CD4-positive, CD25-positive, alpha-beta regulatory T cell (primary cell): ENCODE measurements at places on chromosomes 13 and 19.
A peak's percentile ranks its signal among the peaks of the same experiment; 100 is the strongest.

DNA sequence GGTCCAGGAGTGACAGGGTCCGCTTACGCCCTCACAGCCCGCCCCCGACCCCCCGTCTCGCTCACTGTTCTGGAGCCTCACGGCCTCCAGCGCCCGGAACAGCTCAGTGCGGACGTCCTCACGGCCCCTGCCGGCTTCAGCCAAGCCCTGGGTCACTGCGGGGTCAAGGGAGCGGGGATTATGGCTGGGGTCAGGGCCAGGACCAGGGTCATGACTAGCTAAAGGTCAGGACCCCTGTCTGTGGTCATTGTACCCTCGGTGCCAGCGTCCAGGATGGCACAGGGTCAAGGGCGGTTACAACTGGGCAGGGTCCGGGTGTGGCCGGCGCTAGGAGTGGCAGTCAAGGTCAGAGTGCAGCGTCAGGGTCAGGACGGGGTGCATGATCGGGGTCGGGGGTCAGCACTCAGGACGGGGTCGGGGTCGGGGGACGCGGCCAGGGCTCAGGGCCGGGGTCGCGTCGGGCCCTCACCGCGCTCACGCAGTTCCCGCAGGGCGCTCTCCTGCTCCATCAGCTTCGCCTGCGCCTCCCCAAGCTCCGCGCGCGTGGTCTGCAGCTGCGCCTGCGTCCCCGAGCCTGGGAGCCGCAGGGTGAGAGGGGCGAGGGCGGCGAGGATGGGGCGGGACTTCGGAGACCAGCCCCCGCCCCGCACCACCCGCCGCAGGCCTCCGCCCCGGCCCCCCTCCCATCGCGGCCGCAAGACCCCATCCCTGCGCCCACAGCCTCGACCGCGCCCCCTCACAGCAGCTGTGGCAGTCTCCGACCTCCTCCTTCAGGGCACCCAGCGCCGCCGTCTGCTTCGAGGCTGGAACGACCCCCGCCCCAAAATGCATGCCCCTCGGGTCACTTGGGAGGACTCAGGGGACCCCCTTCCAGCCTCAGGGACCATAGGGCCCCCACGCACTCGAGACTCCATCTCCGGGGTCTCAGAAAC lies 1.4 kb downstream of the CLEC4G start:
- DNase-seq = no peak

GRCh38 chr13:46521921-46522747 lies 30.8 kb upstream of the LRCH1 start:
- no peak for DNase-seq

DNA sequence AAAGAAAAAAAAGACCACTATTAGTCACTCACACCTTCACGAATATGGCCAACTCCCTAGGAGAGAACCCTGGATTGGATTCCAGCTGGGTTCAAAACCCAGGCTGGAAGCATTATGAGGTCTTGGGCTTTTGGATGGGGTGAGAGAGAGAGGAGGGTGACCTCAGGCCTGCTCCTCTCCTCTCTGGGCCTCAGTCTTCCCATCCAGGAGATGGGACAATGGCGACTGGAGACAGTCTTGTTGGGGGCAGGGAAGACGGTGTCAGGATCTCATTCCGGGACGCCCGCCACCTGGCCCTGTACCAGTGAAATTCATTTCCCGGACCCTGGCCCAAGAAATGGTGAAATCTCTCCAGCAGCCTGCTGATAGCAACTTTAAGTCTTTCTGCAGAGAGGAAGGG lies 26.3 kb downstream of the TINCR start:
- DNase-seq = no peak

DNA sequence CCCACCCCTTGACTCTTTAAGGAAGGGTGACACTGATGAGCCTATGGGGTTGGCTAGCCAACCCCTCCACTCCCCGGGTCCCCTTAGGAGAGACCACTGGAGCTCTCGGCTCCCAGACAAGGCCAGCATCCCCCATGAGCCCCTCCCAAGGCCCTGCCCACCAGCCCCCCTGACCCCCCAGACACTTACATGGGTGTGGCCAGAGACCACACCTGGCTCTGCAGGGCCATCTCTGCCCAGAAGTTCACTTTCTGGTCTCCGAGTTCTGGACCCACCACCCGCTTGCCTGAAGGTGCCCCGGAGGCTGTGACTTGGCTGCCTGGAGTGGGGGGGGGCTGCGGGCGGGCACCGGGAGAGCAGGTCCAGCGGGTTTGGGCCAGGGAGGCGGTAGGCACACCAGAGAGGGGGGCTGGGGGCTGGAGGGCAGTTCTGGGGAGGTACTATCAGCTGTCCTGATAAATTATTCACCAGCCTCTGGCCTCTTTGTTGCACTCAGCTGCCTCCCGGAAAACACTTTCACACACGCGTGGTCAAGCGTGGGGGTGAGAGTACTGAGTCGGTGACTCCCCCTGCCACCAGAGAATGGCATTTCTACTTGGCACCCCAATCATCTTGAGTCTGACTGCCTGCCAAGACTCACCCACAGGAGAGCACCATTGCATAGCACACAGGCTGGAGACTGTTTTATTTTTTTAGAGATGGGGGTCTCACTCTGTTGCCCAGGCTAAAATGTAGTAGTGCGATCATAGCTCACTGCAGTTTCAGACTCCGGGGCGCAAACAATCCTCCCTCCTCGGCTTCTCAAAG lies at the start of gene PALM3:
PALM3 (minus strand) TSS at position 326 of the 807 bp plus-strand sequence; CDS start at position 230, 96 bp downstream.
- no peak for DNase-seq

GRCh38 chr19:51012661-51013190 lies 6.8 kb downstream of the KLK10 start:
- DNase-seq = no peak

- DNase-seq = peak; percentile 58
Observed at GRCh38 chr13:40974460-40975407, 44.4 kb downstream of the ELF1 start.

DNA sequence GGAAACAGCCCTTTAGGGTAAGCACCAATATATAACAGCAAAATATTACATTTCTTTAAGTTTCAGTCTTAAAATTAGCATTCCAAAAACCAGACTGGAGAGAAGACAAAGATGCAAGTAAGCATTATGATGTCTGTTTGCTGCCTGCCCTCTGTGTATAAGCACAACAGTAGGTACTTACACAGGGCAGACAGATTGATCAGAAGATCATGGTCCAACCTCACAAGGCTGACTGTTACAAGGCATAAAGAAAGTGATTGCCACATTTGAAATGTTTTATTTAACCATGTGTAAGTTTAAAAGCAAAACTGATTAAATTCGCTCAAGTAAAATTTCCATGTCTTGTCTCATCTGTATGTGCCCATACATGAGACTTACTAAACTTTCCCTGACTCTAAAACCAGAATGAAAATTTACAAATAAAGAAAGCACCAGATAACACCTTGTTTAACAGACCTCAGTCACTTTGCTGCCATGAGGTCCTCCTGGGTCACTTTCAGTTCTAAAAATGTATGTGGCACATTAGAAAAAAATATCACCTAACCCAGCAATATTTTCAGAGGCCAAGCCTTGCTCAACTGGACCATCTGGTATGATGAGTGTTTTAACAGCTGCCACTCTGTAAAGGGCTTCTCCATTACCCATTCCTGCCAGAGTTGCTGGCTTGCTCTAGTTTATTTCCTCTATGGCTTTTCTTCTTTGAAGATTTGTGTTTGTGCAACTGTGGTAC lies 297.0 kb downstream of the RBM26 start:
- no peak for DNase-seq

- no peak for DNase-seq
Observed at GRCh38 chr19:29896802-29897201, 45.2 kb upstream of the URI1 start.

GRCh38 chr13:24618011-24618955 lies 61.9 kb upstream of the ATP12A start:
- DNase-seq = peak; percentile 31

DNA sequence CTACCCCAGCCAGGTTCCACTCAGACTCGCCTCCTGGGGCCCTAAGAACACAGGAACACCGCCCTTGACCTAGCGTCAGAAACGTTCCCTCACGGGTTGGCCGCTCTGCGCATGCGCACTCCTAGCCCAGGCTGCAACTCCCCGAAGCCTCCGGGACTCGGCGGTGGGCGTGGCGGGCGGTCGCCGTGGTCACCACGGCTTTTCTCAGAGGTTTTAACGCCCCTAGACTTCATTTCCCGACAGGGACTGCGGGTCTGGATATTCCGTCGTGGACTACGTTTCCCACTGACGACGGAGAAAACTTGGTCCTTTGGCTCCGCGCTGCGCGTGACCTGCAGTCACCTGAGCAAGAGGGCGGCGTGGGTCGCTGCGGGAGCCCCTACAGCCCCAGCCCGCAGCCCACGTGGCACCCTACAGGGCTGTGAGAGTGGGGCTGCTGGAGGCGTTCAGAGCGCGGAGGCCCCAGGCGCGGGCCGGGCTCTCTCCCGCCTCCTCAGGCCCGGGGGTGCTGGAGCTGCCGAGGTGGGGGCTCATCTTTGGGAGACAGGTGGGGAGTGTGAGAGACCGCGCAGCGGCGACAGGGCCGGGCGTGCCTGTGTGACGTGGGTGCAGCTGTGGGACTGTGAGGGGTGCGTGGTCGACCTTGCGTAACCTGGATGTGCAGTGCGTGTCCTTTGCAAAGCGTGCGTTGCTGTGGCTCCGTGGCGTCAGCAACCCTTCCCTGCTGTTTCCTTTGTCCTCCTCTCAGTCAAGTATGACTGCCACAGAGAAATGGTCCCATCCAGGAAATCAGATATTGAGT lies 38.0 kb upstream of the ZNF573 start:
- peak; percentile 20 for DNase-seq

- no peak for DNase-seq
Observed at GRCh38 chr13:105343134-105343806, 1192.2 kb downstream of the EFNB2 start.

DNA sequence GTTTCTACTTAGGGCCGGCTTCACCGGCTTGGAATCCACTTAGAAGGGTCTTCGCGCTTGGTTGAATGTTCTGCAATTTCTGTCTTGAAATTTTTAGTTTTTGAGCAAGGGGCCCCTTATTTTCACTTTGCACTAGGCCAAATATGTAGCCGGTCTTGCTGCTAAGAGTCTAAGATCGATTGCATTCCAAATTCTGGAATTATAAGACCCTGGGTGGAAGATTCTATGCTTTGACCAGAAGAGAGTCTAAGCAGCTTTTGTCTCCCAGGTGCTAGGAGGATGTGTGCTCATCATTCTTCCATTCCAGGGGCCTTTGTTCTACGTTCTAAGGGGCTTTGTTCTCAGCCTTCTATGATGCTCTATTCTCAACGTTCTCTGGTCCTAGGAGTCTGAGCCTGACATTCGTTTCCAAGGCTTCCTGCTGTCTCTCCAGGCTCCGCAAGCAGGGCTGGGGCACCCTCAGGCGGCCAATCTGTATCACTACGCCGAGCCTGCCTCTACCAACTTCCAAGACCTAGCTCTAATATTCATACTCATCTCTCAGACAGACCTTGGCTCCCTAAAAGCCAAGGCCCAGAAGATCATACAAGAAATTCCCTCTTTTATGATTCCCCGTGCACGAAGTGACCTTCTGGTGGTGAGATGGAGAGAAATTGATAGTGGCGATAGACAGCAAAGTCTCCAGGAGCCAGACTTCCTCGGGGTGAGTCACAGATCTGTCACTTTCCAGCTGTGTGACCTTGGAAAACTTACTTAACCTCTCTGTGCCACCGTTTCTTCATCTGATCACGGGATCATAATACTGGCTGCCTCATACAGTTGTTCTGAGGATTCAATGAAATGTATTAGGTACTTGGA lies 982 bp upstream of the DACT3 start:
- DNase-seq = peak; percentile 63

DNA sequence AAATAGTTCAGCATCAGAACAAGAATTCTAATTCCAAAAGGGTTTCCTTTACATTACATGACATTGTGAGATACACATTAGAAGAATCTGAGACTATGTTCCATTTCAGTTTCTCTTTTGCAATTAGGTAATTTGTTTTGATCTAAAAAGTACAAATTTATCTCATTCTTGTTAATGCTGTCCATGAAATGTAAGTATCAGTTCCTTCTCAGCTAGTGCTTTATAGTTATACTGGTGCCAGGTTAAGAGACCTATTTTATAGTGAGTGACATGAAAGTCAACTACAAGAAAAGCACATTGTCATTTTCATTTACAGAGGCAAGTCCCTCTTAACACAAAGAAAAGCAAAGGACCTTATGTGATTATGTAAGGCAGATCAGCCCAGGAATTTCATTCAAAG lies 43.9 kb downstream of the RCBTB2 start:
- no peak for DNase-seq

DNA sequence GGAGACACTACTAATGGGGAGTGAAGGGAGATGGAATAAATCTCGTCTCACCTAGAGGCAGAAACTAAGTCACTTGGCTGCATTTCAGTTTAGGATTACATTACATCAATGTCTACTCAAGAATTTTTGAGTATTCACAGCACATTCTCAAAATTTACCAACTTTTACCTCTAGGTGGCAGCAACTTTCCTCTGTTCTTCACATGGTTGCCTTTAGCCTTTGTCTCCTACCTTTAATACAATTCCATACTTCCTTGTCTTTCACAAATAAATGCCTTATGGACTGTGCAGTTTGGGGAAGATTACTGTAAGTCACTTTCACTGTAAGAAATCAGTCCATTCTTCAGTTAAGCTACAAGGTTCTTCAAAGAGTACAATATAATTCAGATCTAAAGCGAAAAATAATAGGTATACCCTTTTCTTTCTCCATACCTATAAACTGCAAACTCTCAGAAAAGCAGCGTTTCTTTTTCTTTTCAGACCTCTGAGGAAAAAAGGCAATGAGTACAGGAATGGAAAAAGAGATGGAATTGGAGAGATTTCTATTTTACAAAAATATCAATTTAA lies 379.4 kb downstream of the KLF12 start:
- DNase-seq = no peak

DNA sequence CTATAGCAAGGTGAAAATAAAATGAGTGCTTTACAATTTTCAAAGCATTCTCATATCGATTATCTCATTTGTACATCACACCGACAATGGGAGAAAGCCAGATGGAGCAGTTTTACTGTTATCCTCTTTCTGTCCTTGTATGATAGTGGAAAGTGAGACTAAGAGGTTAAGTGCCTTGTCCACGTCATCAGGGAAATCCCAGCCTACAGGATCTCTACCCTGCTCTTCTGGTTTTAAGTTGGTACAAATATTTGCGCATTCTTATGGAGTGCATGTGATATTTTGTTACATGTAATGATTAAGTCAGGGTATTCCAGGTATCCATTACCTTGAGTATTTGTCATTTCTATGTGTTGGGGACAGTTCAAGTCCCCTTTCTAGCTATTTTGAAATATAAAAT lies 12.4 kb upstream of the ENOX1 start:
- no peak for DNase-seq

- DNase-seq = no peak
Observed at GRCh38 chr13:50519866-50520265, 323.6 kb downstream of the DLEU7 start.

GRCh38 chr13:36131222-36131930 lies at the start of gene DCLK1:
Gene DCLK1 (minus strand): TSS chr13:36131382.
- DNase-seq = no peak

DNA sequence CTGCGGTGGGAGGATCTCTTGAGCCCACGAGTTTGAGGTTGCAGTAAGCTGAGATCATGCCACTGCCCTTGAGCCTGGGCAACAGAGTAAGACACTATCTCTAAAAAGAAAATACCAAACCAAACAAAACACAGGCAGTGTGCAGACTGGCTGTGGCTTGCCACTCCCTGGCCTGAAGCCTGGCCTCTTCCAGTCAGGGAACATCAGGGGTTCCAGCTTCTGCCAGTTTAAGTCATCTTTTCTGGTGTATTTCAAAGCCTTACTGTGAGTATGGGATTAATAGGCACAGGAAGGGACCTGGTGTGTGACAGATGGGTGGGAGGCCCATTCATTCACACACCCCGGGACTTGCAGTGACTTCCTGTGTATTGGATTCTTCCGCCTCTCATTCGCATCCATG lies 27.0 kb upstream of the F2RL3 start:
- DNase-seq = no peak
